ENCODE measurements at places on chromosomes 6 and 20.

GRCh38 chr6:451847-452246 is 60.3 kb downstream of the IRF4 start:
- no peak for DNase-seq

DNA sequence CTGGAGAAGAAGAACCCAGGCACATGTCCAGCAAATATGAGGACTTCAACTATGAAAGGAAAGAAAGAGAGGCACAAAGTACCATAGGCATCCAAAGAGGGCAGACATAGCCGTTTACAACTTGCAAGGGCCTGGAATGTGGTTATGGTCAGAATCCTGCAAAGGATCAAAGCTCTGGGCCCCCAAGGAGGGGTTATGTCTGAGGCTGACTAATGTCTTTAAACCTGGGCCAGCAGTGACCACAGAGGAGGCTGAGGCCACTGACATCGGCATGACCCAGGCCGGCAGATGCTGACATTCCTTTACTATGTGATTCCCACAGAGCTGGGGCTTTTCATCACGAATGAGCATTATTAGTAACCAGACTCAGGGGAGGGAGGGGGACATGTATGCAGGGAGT is 861.1 kb downstream of the DHX35 start:
- no peak for DNase-seq

- DNase-seq, result peak; percentile 5
These were observed at the start of gene ARFGEF3 for GRCh38 chr6:138161338-138162110. ARFGEF3 (plus strand) TSS chr6:138161939; CDS start chr6:138162087, 148 bp downstream.

DNA sequence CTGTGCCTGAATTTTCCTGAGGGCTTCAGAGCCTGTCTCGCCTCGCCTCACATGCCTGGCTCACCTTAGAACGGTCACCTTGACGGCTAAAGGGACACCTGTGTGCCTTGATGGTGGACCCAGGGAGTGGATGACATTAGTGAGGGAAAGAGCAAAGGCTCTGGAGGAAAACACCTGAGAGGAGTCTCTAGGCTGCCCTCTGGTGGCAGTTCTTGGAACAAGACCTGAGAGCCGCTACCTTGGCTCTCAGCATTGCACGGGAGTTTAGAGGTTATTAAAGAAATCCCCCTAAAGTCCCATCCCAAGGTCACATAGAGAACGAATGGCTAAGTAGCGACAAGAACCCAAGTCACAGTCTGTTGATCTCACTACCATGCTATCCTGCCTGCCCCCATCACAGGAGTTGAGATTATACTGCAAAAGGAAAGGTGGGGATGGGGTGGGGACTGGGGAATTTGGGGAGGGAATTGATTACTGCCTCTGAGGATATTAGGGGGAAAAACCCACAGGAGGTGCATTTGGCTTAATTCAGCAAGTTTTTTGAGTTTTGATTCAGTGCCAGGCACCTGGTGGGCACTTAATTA is 7.9 kb upstream of the CDSN start:
- peak; percentile 67 for DNase-seq

GRCh38 chr6:92468066-92468465 is 951.3 kb downstream of the EPHA7 start:
- DNase-seq, result no peak

All from activated naive CD4-positive, alpha-beta T cell (primary cell).